ENCODE measurements at places on chromosomes 4 and X.
A peak's percentile ranks its signal among the peaks of the same experiment; 100 is the strongest.

GRCh38 chr4:22045051-22045630 lies 96.6 kb upstream of the KCNIP4 start:
- DNase-seq: no peak

- DNase-seq: no peak
Observed at GRCh38 chrX:25277574-25277973, 261.8 kb upstream of the ARX start.

- no peak for DNase-seq
Observed at GRCh38 chr4:125072269-125072668, 242.5 kb upstream of the FAT4 start.

DNA sequence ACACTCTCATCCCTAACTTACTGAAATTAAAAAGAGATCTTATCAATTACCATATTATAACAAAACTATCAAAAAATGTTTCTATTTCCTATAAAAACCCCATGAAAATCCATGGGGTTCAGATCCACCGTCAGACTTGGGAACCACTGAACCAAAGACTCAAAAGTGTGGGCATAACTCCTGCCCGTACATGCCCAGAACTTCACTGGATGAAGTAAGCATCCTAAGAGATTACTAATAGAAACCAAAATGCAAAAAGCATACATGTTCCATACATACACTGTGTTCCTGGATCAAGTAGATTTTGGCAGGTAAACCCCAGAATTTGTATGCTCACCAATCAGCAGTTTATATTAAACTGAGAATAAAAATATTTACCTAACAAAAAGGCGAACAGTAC lies 66.1 kb downstream of the PRSS12 start:
- no peak for DNase-seq

GRCh38 chr4:53562409-53562808 lies 28.9 kb downstream of the LNX1 start:
- no peak for DNase-seq

DNA sequence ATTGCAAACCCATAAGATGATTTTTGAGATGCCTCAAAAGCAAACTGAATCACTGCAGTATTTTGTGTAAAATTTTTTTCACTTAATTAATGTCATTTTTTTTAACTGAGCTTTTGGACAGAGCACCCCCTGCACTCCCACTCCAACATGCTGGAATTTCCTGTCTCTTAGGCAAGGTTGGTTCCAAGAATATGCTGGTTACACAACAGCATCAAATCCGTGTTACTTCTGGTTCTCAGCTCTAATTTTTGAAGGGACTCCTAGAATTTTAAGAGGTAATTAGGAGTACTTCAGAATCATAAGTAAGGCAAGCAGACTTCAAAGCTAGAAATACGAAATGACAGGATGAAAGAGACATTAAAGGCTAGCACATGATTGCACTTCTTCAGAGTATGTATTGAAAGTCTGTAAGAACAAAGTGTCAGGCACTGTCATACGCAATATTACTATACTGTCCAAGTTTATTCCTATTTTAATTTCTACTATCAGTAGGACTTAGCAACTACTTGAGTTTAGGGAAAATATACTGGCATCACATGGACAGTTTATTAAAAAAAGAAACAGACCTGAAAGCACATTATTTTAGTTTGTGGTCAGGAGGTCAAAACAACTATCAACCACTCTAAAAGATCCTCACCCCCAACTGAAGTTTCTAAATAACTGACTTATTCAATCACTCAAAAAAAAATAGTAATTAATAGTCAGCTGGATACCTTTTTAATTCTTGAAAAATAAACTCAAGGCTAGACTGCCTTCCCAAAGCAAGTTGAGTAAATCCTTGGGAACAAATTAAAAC lies 1.6 kb upstream of the JCHAIN start:
- no peak for DNase-seq

DNA sequence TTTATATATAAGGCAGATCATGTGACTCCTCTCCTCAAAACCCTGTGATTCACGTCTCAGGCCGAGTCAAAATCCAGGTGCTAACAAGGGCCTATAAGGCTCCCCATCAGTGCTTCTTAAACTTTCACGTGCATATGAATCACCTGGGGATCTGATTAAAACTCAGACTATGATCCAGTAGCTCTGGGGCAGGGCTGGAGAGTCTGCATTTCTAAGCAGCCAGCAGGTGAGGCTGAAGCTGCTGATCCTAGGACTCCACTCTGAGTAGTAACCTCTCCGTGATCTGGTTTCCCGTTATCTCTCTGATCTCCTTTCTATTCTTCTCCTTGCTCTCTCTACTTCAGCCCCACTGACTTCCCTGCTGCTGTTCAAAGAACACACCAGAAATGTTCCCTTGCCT lies 252.4 kb upstream of the RPS6KA3 start:
- DNase-seq: no peak

GRCh38 chr4:124907881-124908280 lies 195.3 kb upstream of the ANKRD50 start:
- no peak for DNase-seq

DNA sequence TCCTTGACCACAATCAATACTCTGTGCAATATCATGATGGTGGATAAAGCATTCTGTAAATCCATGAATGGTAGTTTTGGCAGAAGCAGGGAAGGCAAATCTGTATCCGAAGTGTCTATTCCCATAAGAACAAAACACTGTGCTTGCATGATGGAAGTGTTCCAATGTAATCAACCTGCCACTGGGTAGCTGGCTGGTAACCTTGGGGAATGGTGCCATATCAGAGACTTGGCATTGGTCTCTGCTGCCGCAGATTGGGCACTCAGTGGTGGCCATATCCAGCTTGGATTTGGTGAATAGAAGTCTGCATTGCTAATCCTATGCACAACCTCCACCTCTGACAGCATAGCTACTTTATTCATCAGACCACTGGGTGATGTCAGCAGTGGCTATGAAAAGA lies 114.3 kb upstream of the EMCN start:
- DNase-seq: no peak

DNA sequence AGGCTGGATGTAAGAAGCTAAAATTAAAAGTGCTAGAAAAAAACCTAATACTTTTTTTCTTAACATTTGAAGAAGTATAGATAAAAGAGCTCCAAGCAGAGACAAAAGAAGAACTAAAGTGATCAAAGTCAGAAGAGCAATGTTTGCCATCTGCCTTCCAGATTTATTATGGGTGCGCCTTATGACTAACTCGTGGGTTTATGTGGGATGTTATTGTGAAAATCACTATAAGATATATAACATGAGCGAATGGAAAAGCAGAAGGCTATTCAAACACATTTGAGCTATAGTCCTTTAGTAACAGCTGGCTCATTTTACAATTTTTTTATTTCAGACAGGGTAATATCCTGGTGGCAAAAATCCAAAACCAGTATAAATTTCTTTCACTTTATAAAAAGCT lies 1040.7 kb downstream of the RAPGEF2 start:
- no peak for DNase-seq

- DNase-seq: no peak
Observed at GRCh38 chrX:7637066-7637465, 205.9 kb upstream of the VCX start.

DNA sequence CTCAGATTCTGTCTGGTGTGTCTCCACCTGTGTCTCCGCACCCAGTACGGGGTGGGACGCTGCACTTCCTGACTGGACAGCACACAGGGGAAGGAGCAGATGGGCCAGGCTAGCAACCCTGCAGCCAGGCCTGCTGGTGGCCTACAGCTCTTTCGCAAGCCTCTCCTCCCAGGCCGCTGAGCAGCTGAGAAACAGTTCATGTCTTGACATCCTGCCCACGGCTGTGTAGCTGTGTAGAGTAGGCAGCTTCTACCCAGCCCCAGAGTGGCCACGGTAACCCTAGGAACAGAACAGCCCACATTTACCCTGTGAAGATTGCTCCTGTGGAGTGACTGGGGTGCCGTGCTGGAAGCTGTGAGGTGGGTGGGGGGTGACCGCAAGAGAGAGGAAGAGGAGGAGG lies 38.9 kb downstream of the CCNQ start:
- DNase-seq: no peak

DNA sequence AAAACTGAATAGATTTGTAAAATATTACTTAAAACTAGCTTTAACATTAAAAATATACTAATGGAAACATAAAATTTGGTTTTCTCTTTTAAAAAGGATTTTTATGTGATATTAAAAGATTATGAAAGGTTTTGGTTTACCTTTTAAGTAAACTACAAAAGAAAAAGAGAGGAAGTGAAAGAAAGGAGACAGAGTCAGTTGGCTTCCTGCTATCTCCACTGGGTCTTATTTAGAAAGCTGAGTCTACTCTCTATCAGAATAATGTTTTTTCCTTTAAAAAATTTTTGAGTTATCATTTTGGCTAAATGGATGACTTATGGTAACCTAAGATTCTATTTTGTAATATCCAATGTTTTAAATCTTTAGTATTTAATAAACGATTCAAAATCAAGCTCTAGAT lies 21.6 kb upstream of the ATP8A1 start:
- no peak for DNase-seq

DNA sequence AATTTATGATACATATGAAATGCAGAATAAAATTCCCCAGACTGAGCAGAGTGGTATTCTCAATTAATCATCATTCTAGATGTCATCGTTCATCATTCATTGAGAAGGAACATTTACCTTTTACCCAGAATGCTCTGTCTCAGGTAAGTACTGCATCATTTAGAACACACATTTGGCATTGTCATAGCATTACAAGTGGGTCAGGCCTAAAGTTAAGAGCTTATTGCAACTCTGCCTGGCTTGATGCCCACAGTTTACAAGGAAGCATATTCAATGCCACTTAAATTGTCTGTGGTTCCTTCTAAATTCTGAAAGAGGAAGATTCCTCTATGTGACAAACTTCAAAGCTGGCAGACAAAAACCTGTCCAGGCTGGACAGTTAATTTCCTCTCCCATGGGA lies 87.3 kb downstream of the CAMK2D start:
- no peak for DNase-seq

DNA sequence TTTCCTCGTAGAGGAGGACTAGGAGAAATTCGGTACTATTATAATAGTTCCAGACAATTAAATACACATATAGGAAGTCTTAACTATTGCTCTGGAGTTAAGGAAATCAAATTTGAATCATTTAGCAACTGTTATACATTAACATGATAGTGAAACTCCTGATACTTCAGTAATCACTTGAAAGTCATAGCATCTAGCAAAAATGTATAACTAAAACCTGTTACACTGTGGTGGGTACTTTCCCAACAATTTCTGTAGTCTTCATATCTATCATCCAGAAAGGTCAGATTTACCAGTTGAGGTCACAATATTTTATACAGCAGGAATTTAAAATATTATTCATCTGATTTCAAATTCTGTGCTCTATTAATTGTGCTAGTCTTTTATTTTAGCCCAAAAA lies 669.6 kb upstream of the PCDH10 start:
- DNase-seq: no peak

DNA sequence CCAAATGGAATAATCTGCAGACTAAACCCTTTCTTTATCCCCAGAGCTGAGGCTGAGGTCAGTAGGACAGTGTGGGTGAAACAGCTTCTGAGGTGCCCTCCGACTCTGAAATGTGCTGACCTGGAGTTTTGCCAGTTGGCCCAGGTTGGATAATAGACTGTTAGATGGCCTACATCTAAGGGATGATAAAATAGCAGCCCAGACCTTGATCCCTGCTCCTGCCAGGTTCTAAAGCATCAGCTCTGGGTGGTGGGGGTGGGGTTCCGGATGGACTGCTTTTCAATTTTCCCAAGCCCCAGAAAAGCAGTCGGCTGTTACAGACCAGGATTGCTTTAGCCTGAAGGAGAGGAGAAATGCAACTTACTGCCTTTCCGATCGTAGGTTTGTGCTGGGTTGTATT lies 110.4 kb downstream of the NHS start:
- no peak for DNase-seq

- no peak for DNase-seq
Observed at GRCh38 chr4:1591107-1591506, 93.0 kb downstream of the FAM53A start.

DNA sequence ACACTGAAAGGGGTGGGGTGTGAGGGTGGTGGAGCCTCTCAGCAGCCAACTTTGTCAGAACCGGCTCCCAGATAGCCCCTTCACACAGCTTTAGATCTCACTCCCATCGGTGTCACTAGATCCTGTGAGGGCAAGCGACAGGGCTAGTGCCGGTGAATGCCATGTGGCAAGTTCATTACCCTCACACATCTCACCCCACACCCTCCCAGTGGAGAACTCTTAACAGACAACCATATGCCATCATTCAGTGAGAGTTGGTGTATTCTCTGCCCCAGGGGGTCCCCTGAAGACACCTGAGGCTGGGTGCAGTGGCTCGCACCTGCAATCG lies 15.3 kb downstream of the SEPTIN6 start:
- no peak for DNase-seq

DNA sequence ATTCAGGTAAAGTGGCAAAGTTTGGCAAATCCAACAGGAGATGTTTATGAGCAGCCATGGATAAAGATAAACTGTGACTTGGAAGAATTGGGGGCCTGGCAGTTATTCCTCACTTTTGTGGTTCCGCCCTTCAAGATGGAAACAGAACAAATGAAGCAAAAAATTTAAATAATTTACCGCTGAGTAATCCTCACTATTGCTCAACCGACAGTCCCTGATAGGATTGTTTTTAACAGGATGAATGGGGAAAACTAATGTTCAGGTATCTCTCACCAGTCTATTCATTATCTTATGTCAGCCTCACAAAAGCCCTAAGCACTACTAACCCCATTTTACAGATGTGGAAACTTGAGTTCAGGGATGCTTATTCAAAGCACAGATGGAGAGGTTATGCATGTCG lies 90.8 kb downstream of the FNIP2 start:
- DNase-seq: no peak

GRCh38 chr4:98448908-98449307 lies 187.7 kb downstream of the RAP1GDS1 start:
- DNase-seq: no peak

GRCh38 chr4:39353478-39354253 lies 12.5 kb downstream of the RFC1 start:
- no peak for DNase-seq

- DNase-seq: no peak
Observed at GRCh38 chr4:88792821-88793220, 95.2 kb upstream of the NAP1L5 start.

GRCh38 chrX:68363984-68364383 lies 69.3 kb downstream of the OPHN1 start:
- no peak for DNase-seq

- DNase-seq: no peak
Observed at GRCh38 chr4:188727746-188728145, 588.5 kb downstream of the TRIML1 start.

DNA sequence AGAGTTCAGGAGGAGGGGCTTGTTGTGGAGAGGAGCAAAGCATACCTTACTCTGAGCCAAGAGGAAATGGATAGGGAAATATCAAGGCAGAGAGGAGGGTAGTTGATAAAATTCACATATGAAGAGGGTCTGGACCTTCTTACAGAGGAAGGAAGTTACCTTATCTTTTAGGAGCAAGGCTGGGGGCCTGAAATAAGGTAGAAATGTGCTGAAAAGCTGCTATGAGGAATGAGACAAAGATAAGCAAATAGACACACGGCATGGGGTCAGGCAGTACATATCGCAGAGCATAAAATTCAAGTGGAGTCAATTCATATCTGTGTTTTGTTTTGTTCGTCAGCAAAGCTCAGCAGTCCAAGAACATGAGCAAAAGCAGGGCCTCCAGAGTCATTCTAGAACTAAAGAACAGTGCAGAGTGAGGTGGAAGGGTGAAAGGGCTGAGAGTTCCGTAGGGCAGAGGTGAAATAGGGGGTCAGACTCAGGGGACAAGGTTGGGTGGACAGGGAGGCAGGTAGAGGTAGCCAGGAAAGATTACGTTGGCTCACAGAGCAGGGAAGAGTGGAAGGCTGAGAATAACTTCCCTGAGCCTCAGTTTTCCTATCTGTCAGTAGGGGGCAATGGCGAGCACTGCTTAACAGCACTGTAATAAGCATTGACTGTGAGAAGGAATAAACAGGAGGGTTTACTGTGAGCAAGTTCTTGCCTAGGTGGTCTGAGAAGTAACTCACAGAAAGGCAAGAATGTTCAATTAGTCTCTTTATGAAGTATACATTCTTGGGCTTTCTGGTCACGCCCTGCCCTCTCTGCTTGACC lies 9.2 kb downstream of the VSIG4 start:
- DNase-seq: peak; percentile 15
